Lung (tissue), 17 donors: ENCODE measurements at places on chromosomes 1 and 21. TPM values are rescaled to one million over a fixed set of nuclear protein-coding genes. Genes with fewer than 3 reads are reported as not detected.

ETV3L gene
- not detected for total RNA-seq

PARS2 gene
- total RNA-seq: 4.3 TPM

ZNF593OS gene
- not detected for total RNA-seq

FCRL6 gene
- total RNA-seq: 0.77 TPM

PSRC1 gene
- 4.9 TPM for total RNA-seq

IL6R gene
- total RNA-seq: 79.7 TPM
